ENCODE measurements at places on chromosomes 7 and 10. TPM values are rescaled to one million over a fixed set of nuclear protein-coding genes. Genes with fewer than 3 reads are reported as not detected.

DNA sequence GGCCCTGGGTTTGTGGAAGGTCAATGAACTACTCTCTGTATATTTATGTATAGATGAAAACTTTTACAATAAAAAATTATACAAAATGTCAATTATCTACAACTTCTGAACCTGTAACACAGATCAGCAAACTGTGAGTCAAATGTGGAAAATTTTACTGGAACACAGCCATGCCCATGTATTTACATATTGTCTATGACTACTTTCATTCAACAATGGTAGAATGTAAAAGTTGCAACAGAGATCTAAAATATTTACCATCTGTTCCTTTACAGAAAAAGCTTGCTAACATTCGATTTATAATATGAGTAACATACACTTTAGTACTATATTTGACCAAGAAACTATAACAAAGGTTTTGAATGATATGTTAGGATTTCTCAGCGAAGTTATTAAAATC lies 481.6 kb downstream of the PARD3 start:
- DNase-seq = no peak

The CCDC146 gene
- 17.7 TPM for polyA plus RNA-seq

- no peak for DNase-seq
These were observed 164.1 kb upstream of the CDCA7L start for GRCh38 chr7:22109761-22110160.

The FGFBP3 gene
- 4.2 TPM for polyA plus RNA-seq

GRCh38 chr7:130148561-130148960 lies 56.6 kb downstream of the TMEM209 start:
- DNase-seq = no peak

The TECPR1 gene
- polyA plus RNA-seq = 15.9 TPM

The ELOVL3 gene
- 2.1 TPM for polyA plus RNA-seq
